T-cell (primary cell): ENCODE measurements at places on chromosomes 11 and 22.

DNA sequence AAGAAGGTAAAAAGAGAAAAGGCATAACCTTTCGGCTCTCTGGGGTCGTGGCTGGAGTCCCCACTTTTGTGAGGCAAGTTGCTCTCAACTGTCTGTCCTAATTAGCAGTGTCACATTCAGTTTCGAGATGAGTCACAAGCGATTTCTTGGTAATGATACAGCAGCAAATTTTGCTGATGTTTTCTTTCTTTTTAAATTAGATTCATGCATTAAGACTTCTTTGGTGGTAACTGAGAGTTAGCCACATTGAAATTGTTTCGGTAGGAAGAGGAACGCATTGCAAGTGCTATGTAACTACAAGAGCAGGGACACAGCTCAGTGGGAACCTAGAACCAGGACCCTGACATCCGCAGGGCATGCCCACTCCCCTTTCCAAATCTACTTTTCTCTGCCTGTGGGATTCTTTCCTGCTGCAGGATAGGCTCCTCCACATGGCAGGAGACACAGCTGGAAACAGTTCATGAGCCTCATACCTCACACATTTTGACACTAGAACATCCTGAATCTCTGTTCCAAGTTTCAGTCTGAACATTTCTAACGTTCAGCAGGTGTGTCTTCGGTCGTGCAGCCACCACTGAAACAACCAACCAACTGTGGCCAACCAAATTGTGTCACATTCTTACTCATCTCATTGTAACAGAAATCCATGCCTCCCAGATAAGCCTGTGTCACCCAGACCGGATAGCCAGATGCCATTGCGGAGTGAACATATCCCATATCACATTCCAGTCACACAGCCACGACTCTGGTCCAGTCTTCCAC lies 987.6 kb downstream of the NTM start:
- DNase-seq: peak; percentile 7

- no peak for DNase-seq
Measured at GRCh38 chr11:119108146-119108856, 1.2 kb downstream of the C2CD2L start.

- peak; percentile 30 for DNase-seq
Measured at GRCh38 chr11:13668957-13669521, 571 bp downstream of the FAR1 start.

DNA sequence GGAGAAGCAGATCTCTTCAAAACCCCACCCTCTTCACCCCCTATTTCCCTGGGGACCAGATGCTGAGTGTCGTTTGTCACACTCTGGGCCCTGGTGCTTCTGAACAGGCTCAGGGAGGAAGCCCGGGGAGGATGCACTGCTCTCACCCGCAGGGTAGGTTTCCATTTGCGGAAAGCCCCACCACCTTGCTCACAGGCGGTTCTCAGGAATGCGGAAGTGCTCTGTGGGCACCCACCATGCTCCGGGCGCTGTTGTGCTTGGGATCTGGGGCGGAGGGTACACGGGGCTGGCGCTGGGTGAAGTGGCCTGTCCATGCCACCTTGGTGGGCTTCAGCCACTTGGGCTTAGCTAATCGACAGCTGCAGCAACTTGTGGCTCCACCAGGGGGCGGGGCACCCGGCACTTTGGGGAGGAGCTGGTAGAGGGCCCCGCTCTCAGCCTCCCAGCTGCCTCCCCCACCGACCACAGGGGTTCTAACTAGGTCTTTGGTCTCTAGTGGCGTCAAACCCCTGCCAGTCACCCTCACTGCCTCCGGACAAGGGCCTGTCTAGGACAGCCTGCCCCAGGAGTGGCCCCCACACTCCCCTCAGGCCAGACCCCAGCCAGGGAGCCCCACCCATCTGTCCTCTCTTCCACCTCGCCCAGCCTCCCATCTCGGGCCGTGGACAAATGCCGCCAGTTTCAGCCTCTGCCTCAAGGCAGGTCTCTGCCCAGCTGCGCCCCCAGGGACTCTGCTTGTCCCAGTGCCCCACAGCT lies 7.4 kb downstream of the NDUFV1 start:
- DNase-seq: peak; percentile 84

DNA sequence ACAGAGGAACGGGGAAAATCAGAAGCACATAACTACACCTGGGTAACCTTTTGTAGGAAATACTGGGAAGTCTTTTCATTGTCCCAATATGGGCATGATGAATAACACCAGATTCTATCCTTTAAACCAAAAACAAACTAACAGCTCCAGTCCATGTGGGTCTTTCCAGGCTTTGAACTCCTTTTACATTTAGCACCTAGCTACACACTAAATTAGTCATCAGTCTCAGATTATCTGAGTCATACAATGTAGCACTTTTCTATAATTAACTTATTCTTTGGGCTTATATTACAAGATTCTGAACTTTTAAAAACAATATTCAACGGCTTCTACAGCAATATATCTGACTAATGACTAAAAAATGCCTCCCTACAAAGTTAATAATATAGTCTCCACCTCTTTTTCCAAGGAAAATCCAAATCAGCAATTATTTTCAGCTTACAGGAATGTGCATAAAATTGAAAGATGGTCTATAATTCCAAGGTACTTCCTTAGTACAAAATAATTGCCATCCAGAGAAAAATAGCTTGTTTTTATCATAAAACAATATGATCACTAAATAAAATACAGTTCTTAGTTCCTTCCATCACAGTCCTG lies 26.3 kb downstream of the STK33 start:
- DNase-seq: no peak

DNA sequence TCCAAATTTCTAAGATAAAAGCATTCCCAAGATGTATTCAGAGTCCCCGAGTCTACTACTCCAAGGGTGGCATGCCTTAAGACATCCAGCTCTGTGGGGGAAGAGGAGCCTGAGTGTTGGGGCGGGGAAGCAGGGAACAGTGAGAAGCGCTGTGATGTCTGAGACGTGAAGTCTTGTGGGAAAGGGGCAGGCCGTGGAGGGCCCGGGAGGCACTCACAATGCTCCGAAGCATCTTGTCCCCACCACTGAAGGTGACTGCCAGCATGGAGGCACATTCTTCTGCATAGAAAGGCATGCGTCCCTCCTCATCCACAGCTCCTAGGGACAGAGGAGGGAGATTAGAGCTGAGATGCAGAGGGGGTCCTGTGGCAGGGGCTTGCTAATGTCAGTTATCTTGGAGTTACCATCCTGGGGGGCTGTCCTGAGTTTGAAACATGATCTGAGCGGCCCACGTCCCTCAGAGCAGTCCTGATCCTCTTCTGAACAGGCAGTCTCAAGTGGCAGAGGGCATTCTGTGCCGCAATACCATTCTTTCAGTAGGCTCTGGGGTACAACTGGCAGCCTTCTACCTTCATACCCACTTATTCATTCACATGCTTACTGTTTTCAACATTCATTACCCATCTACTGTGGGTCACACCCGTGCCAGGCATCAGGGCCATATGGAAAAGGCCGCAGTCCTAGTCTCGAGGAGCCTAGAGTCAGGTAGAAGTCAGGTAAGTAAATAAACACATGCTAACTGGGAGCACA lies 8.7 kb downstream of the PCSK7 start:
- DNase-seq: no peak

DNA sequence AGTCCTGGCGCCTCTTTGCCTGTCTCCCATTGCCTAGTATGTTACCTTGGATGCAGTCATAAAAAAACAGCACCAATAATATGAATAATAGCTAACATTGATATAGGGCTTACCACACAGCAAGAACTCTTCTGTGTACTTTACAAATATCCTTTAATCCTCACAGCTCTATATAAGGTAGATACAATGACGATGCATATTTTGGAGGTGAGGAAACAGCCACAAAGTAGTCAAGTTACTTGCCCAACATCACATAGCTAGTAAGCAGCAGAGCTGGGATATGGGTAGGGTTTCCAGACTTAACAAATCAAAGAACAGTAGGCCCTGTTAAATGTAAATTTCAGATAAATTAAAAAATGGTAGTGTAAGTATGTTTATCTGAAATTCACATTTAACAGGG lies 128.8 kb downstream of the ST3GAL4 start:
- DNase-seq: no peak

DNA sequence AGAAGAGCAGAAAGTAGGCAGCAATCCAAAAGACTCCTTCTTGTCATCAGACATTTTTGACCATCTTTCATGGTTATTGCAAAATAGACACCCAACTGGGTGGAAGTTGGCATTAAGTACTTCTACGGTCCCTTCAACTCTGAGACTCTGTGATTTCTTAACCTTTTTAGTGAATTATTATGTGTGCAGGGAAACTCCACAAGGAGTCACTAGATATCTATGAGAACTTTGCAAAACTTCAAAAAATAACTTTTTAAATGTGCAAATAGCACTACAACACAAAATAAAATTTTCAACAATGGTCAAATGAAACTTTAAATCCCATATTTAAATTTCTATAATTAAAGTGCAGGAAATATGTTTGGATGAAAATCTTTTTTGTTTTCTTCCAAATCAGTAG lies 88.7 kb downstream of the SLC17A6 start:
- no peak for DNase-seq

DNA sequence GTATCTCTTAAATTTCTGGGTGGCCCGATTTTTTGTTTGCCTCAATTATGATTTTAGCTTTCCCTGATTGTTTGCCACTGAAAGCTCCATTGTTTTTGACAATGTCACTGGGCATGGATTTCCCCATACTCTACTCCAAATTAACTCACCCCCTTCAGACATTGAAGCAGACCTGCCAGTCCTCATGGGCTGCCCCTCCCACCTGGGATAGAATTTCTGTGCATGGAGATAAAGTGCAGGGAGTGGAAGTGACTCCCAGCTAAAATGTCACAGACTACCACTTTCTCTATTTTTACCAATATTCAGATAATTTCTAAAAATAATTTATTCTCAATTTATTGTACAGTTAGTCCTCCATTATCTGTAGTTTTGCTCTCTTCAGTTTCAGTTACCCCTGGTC lies 79.1 kb upstream of the CLPB start:
- no peak for DNase-seq

DNA sequence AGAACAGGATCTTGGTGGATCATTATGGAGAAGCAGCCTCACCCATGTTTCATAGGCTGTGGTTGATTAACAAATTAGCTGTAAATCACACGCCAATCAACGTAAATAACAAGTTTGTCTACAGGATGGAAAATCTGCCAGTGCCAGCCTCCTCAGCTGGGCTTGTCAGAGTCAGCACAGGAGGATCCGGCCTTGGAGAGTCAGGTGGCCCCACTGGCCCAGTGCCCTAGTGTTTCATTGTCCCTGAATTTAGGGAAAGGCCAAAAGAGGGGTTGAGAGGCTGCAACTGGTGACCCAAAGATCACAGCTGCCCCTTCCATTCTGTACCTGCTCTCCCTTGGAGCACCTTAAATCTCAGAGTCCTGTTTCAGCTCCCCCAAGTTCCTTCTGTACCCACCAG lies 42.4 kb downstream of the TRIM29 start:
- DNase-seq: no peak

- no peak for DNase-seq
Measured at GRCh38 chr11:66278363-66279091, 552 bp downstream of the CNIH2 start.

GRCh38 chr11:122240638-122241037 lies 124.6 kb upstream of the BLID start:
- no peak for DNase-seq

DNA sequence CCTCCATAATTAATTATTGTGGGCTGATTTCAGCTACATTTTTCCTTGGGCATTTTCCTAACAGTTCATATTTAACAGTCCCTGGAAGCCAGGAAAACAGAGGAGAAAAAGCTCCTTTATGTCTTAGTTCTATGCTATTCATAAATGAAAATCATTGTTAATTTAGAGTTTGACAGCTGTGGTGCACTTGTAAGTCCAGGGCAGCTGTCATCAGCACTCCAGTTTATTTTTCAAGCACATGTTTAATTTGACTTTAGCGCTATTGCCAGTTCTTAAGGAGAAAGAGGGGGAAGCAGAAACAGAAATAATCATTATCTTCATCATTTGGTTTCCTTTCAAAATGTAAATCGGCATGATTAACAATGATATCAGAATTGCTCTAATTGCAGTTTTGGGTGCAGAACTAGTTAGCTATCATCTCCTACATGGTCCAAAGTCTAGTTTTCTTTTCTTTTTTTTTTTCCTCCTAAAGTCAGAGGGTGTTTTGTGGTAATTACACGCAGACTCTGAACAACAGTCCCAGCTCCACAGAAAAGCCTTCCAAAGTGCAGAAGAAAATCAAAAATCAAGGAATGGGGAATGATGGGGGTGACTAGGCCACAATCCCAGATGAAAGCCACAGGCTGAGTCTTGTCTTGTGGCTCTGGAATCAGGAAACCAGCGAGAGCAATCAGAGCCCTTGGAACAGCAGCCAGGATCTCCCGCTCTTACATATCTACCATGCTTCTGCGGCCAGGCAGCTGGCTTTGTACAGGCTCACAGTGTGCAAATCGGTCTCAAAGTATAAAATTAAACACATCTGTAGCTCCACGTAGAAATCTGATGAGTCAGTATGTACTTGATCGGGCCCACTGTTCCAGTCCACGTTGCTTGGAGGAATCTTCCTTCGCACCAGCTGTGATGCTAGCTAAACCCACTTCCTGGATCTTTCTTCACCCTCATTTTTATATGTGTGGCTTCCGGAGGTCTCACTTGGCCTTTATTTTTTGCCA lies 91.9 kb downstream of the SPON1 start:
- no peak for DNase-seq

DNA sequence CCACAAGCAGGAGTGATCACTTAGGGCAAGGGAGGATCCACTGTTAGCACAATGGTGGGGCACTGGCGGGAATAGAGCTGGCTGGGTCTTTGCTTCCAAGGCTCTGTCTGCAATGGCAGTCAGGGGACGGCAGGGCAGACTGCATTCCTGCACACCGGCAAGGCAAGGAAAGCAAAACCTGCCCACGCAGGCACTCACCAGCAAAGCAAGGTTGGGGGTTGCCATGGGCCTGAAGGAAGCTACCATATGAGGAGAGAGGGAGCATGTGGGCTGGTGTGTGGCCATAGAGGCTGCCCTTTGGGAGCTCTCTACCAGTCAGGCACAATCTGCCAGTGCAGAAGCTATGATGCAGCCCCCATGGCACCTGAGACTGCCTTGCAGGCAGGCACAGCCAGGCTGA lies 33.2 kb downstream of the OR8B12 start:
- no peak for DNase-seq

DNA sequence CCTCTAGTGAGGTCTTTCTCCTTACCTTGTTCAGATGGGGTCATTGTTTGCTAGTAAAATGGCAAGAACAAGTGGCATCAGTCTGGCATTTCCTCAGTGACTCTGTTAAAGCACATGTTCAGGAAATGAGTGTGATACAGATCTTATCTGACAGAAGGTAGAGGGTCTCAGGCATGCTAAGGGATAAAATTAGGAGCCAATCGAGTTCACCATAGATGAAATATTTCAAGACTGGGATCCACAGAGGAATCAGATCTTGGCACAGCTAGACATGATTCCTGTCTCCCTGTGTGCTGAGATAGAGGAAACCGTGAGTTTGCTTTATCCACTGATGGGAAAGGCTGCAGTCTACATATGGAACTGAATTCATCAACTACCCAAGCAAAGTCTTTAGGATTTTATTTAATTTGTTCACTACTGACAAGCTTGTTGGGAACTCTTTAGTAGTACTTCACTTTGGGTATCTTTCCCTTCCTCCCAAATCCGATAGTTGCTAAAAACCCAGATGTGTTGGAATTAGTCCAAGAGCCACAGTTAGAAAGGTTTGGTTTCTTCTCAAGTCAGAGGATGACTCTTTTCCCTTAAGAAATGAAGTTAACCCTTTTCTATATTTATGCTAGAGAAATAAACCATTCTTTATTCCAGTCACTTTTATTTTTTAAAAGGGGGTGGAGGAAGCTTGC lies 18.4 kb downstream of the FAM118B start:
- no peak for DNase-seq
